ENCODE measurements at places on chromosomes 6 and 20. TPM values are rescaled to one million over a fixed set of nuclear protein-coding genes. Genes with fewer than 3 reads are reported as not detected.

GRCh38 chr20:59688356-59688755, 84.0 kb downstream of the PHACTR3 start:
- DNase-seq: no peak

DNA sequence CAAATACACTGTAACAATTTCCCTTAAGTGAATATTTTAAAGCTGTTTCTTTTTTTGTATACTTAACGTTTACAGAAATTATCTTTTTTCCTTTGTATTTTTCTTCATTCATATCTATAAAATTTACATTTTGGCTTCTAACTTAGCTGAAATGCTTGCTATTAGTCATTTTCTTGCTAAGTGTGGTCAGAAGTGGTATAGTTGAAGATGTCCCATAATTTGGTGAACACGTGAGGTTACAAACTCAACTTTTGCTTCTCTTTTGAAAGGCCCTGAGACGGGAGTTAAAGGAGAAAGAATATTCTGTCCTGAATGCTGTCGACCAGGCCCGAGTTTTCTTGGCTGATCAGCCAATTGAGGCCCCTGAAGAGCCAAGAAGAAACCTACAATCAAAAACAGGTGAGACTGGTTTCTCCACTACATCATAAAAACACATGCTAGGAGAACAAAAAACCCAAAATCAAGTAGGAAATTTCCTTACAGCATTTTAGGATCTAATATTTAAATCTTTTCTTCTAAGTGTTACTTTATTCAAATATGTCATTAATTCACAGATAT, 445.0 kb downstream of the UTRN start:
- DNase-seq: no peak

- DNase-seq: no peak
These were observed 175.9 kb upstream of the SCGN start for GRCh38 chr6:25476126-25476525.

Gene PDE10A
- 9.3 TPM for total RNA-seq

All from left ventricle myocardium superior (tissue), 1 donor.